Natural killer cell (primary cell): ENCODE measurements at places on chromosomes 1 and 21. TPM values are rescaled to one million over a fixed set of nuclear protein-coding genes. Genes with fewer than 3 reads are reported as not detected.

GRCh38 chr1:197327776-197328364 lies 59.8 kb downstream of the CRB1 start:
- H3K4me1 ChIP-seq: no peaks in the 10 kb centered on the region
- H3K36me3 ChIP-seq: no peaks in the 10 kb centered on the region
- H3K27ac ChIP-seq: no peak overlapping the region
- H3K27me3 ChIP-seq: no peaks in the 10 kb centered on the region

- H3K36me3 ChIP-seq: no peaks in the 10 kb centered on the region
- no peak overlapping the region for H3K27ac ChIP-seq
- no peaks in the 10 kb centered on the region for H3K27me3 ChIP-seq
Measured at GRCh38 chr1:176670853-176671252, 207.9 kb downstream of the PAPPA2 start.

DNA sequence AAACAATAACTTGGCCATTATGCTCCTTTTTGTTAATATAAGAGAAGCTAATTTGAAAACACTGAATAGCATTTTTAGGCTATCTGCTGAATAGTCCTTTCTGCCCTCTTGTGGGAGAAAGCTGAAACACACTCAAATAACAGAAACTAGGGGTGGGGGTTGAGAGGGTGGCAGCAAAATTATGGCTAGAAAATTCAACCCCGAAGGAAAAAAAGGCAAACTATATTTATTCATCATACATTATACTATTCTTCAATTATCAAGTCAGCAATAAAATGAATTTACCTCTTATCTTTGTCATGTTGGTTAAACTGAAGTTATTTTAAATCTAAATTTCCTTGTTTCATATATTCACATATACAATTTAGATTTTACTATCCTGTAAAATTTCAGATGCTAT lies 255.9 kb downstream of the FAF1 start:
- peak; percentile 46 for DNase-seq
- peaks cover 10% of the 10 kb centered on the region for H3K4me1 ChIP-seq
- H3K36me3 ChIP-seq: no peaks in the 10 kb centered on the region
- no peaks in the 10 kb centered on the region for H3K27me3 ChIP-seq
- H3K4me3 ChIP-seq: no peak overlapping the region
- no peak overlapping the region for H3K27ac ChIP-seq

GRCh38 chr1:65963156-65963888 lies 170.6 kb downstream of the PDE4B start:
- no peak for DNase-seq
- H3K4me1 ChIP-seq: no peaks in the 10 kb centered on the region
- no peak overlapping the region for H3K4me3 ChIP-seq
- no peaks in the 10 kb centered on the region for H3K36me3 ChIP-seq
- no peak overlapping the region for H3K27ac ChIP-seq
- H3K27me3 ChIP-seq: no peaks in the 10 kb centered on the region

NBPF10 gene
- 4.9 TPM for total RNA-seq

ACTA1 gene
- 0.40 TPM for total RNA-seq
